NCI-H460 (cell line): ENCODE measurements at places on chromosomes 7 and 10. TPM values are rescaled to one million over a fixed set of nuclear protein-coding genes. Genes with fewer than 3 reads are reported as not detected.

CYP3A4 gene
- not detected in 2 replicates for total RNA-seq

TMEM139 gene
- total RNA-seq = 4.0 and 7.3 TPM in 2 replicates

AGR3 gene
- total RNA-seq = not detected in 2 replicates

PRSS2 gene
- not detected in 2 replicates for total RNA-seq

GSTO2 gene
- total RNA-seq = 75.4 and 86.5 TPM in 2 replicates
